ENCODE measurements at places on chromosomes 5 and 9.

DNA sequence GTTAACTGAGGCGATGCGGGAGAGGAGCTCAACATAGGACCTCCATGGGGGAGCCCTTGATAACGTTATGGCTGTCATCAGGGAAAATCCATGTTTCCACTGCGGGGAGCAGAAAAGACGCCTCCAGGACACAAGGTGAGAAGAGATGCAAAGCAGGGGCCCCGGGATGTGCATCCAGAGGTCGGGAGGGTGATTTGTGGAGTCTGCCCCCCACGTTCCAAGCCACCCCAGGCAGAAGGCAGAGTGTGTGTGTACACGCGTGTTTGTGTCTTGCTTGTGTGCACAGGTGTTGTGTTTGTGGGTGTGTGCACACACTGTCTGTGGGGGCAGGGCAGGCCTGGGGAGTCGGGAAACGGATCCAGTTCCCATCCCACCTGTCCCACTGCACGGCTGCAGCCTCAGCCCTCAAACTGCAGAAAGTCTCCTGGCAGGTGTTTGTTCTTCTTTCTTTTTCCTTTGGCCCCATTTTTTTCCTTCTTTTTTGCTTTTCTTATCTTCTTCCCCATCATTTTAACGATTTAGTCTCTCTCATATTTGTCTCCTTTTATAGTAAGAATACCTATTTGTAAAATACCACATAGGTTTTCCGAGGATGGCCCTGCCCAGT lies 17.4 kb upstream of the PLEKHG4B start:
- no peak overlapping the region for H3K27ac ChIP-seq
- H3K4me3 ChIP-seq, result no peak overlapping the region
- peaks cover 13% of the 10 kb centered on the region for H3K4me1 ChIP-seq
- H3K27me3 ChIP-seq, result peaks cover 20% of the 10 kb centered on the region
- no peaks in the 10 kb centered on the region for H3K36me3 ChIP-seq
- peak; percentile 57 for DNase-seq

DNA sequence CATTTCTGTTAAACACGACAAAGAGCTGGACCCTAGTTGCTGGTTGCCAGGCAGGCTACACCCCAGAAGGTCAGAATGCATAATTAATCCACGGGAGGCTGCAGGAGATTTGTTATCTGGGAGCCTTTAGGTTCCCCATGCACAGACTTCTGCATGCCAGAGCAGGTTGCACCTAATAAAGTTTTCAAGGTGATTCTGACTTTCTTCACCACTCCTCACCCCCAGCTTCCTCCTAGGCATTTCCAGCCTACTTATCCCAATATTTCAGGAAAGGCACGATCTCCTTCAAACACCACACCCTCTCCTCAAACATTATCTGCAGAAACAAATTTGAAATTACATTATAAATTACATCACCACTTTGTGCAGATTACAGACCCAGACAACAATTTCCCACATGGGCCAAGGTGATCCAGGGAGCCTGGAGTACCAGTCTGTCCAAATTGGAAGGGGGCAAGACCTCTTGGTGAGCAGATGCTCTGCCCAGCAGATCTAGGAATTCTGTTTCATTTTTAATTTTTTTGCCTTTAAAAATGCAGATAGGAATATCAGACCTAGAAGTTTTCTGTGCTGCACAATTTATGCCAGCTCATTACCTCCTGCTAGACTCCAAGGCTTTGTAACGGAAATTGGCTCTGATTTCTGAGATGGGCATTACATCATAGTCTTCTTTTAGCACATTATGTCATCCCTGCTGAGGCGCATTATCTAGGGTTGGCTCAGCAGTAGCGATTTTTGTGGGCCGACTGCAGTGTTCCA lies 363.4 kb upstream of the SLC30A5 start:
- no peak overlapping the region for H3K27ac ChIP-seq
- peaks cover 30% of the 10 kb centered on the region for H3K4me1 ChIP-seq
- H3K4me3 ChIP-seq, result no peak overlapping the region
- no peak for DNase-seq

GRCh38 chr5:40121236-40121635 lies 558.5 kb upstream of the PTGER4 start:
- no peak for DNase-seq
- no peaks in the 10 kb centered on the region for H3K27me3 ChIP-seq
- H3K27ac ChIP-seq, result no peak overlapping the region
- H3K4me3 ChIP-seq, result no peak overlapping the region
- H3K36me3 ChIP-seq, result no peaks in the 10 kb centered on the region

DNA sequence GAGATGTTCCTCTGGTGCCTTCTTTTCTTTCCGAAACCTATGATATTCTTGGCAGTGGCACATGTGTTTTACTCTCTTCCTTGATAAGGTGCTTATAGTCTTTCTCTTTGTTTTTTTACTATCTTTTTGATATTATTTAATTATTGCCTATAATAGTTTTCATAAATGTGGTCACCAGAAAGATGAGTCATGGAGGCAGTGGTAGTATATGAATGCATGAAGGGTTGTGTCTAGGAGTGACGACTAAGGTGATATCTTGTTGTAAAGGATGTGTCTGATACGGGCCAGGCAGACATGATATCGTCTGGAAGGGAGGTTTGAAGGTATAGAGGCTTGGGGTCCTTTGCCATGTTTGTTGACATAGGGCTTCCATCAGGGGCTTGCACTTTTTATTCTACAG lies 36.8 kb downstream of the SLC44A1 start:
- peak overlapping the region; percentile 60 for H3K27ac ChIP-seq
- peaks cover 12% of the 10 kb centered on the region for H3K4me1 ChIP-seq
- peaks cover 20% of the 10 kb centered on the region for H3K36me3 ChIP-seq
- no peak overlapping the region for H3K4me3 ChIP-seq
- H3K27me3 ChIP-seq, result no peaks in the 10 kb centered on the region

GRCh38 chr9:128805661-128806060 lies 12.6 kb upstream of the ENDOG start:
- no peak overlapping the region for H3K27ac ChIP-seq
- H3K4me3 ChIP-seq, result no peak overlapping the region
- peaks cover 7% of the 10 kb centered on the region for H3K36me3 ChIP-seq
- DNase-seq, result no peak

GRCh38 chr5:181099602-181100086 lies 31.3 kb downstream of the OR2V1 start:
- H3K27me3 ChIP-seq, result peaks cover 37% of the 10 kb centered on the region
- H3K4me3 ChIP-seq, result peak overlapping the region; percentile 68
- H3K27ac ChIP-seq, result no peak overlapping the region
- no peak for DNase-seq

- DNase-seq, result no peak
- peaks cover 15% of the 10 kb centered on the region for H3K27me3 ChIP-seq
- no peak overlapping the region for H3K4me3 ChIP-seq
- peaks cover 32% of the 10 kb centered on the region for H3K4me1 ChIP-seq
- H3K27ac ChIP-seq, result no peak overlapping the region
- H3K36me3 ChIP-seq, result no peaks in the 10 kb centered on the region
These were observed 4.7 kb upstream of the PDLIM7 start for GRCh38 chr5:177501874-177502678.

DNA sequence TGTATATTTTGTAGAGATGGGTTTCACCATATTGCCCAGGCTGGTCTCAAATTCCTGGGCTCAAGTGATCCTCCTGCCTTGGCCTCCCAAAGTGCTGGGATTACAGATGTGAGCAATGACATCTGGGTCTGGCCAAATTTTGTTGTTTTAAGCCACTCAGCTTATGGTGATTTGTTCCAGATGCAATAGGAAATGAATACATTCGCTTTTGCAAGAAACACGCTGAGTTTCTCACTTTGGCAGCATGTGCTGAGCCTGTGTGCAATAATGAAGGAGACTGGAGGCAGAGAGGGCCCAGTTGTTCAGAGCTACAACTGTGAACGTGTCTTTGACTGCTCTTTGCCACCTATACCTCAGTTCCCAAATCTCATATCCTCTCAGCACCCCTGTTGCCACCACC lies 56.4 kb downstream of the KIF4B start:
- no peak overlapping the region for H3K27ac ChIP-seq
- H3K27me3 ChIP-seq, result peaks cover 7% of the 10 kb centered on the region
- no peaks in the 10 kb centered on the region for H3K36me3 ChIP-seq

DNA sequence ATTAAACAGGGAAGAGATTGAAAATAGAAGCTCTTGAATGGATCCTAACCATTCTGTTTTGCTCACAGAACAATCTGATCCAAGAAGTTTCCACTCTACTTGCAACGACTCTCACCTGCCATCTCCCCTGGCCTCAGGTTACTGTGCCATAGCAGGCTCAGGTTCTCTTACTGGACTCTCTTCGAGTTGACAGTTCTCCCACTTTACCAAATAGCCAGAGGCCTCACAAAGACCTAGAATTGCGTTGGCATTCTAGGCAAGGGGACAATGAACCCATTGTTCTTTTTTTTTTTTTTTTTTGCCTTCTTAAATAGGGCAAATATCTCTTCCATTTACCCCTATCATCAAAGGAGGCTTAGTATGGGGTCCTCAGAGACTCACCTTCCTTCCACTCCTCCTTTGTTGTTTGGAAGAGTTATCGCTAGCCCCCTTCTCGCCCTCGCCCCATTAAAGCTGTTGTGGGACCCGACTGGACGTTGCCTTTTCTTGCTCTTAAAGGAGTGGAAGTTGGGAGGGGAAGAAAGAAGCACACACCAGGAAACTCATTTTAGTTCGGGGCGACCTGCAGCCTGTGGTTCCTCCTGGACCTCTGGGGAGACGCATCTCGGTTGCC lies 688 bp upstream of the PLPPR1 start:
- H3K4me1 ChIP-seq, result peaks cover 5% of the 10 kb centered on the region
- peaks cover 82% of the 10 kb centered on the region for H3K27me3 ChIP-seq
- H3K36me3 ChIP-seq, result no peaks in the 10 kb centered on the region
- DNase-seq, result no peak
- peak overlapping the region; percentile 92 for H3K4me3 ChIP-seq

DNA sequence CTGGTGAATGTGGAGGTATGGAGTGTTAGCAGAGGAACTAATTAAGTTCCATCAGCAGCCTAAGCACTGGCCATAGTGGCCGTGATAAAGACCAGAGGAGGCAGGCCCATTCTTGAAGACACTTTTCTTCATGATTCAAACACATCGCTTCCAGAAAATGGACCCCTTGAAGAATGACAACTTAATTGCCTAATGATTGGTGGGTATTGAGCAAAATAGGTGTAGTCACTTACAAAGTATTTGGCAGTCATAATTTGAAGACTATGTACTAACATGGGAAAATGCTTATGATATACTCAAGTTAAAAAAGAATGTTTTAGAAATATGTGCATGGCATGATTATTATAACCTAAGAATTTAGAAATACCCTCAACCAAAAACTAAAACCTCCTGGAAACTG lies 44.8 kb downstream of the MEGF10 start:
- no peak for DNase-seq
- no peak overlapping the region for H3K4me3 ChIP-seq
- H3K36me3 ChIP-seq, result no peaks in the 10 kb centered on the region
- H3K27me3 ChIP-seq, result peaks cover 8% of the 10 kb centered on the region
- no peak overlapping the region for H3K27ac ChIP-seq
- no peaks in the 10 kb centered on the region for H3K4me1 ChIP-seq

DNA sequence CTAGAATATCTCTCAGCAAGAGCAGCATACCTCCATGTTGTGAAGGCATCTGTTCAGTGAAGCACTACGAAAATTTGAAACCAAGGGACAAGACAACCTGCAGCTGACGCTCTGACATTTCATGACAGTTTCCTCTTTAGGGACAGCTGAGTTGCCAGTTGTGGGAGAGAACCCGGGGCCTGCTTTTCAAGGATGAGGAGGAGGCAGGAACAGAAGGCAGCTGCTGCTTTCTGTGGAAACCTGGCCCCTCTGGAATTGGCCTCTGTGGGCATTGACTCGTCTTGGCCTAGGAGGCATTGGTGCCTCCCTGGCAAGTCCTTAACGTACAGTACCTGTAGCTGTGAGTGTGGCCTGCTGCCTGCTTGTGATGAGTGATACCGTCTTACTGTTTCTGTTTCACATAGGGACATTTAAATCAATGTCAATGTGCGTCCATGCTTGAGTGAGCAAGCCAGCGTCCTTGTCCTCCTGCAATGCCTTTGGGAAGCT lies 21.6 kb downstream of the SLC46A2 start:
- H3K27me3 ChIP-seq, result no peaks in the 10 kb centered on the region
- H3K27ac ChIP-seq, result no peak overlapping the region
- H3K4me3 ChIP-seq, result no peak overlapping the region
- H3K36me3 ChIP-seq, result peaks cover 10% of the 10 kb centered on the region
- DNase-seq, result no peak
- H3K4me1 ChIP-seq, result peaks cover 24% of the 10 kb centered on the region

DNA sequence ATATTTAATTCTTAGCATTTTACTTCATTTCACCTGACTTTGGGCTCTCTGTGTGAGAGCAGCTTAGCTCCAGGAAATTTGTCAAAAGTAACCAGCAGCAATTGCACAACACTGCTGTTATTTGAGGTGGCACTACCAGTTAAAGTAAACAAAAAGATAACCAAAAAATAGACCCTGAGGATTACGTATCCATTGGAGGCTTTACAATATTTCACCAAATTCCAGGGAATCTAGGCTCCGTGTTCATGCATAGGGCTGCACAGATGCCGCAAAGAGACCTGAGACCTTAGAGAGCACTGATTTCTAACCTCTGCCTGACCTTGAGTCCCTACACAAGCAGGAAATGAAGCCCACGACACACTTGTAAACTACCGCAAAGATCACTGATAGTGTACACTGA lies 1392.7 kb upstream of the CDH6 start:
- no peaks in the 10 kb centered on the region for H3K27me3 ChIP-seq
- H3K27ac ChIP-seq, result no peak overlapping the region
- DNase-seq, result no peak
- no peak overlapping the region for H3K4me3 ChIP-seq
- H3K4me1 ChIP-seq, result no peaks in the 10 kb centered on the region

- H3K36me3 ChIP-seq, result peaks cover 4% of the 10 kb centered on the region
- peak within 1 kb of the TSS; percentile 81 for H3K27ac ChIP-seq
- peak within 1 kb of the TSS; percentile 92 for H3K4me3 ChIP-seq
- H3K27me3 ChIP-seq, result no peaks in the 10 kb centered on the region
- H3K4me1 ChIP-seq, result peaks cover 20% of the 10 kb centered on the region
These were observed at the start of gene SLC35D2 for GRCh38 chr9:96383165-96383942. Gene SLC35D2 (minus strand): TSS chr9:96383711. CDS start chr9:96383634, 77 bp downstream.

- H3K27me3 ChIP-seq, result no peaks in the 10 kb centered on the region
- peaks cover 16% of the 10 kb centered on the region for H3K36me3 ChIP-seq
- no peak for DNase-seq
- no peak overlapping the region for H3K4me3 ChIP-seq
These were observed 12.8 kb upstream of the DDX41 start for GRCh38 chr5:177529247-177530203.

GRCh38 chr5:74653991-74654390 lies 13.5 kb upstream of the ENC1 start:
- peaks cover 14% of the 10 kb centered on the region for H3K4me1 ChIP-seq
- no peak overlapping the region for H3K4me3 ChIP-seq
- no peaks in the 10 kb centered on the region for H3K36me3 ChIP-seq
- H3K27me3 ChIP-seq, result no peaks in the 10 kb centered on the region
- DNase-seq, result no peak

DNA sequence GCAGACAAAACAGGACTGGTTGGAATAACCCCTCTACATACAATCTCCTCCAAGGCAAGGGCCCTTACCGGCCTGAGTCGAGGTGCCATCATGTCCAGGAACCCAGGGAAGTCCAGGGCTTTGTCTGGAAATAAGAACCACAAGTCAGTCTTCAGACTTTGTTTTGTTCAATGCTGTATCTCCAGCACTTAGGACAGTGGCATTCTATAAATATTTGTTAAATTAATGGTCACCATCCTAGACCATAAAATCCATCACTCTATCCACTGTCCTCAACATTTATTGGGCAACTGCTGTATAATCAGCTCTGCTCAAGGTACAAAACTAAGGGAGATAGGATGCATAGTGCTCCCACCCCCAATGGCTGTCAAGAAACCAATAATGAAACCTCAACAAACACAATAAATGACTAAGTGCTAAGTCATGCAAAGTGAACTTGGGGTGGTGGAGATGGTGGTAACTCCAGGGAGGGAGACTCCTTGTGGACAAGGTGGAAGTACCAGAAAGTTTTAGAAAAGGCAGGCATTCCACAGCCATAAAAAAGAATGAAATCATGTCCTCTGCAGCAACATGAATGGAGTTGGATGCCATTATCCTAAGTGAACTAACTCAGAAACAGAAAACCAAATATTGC lies 5.0 kb downstream of the RELL2 start:
- no peak overlapping the region for H3K4me3 ChIP-seq
- no peaks in the 10 kb centered on the region for H3K4me1 ChIP-seq
- H3K27ac ChIP-seq, result no peak overlapping the region
- peaks cover 5% of the 10 kb centered on the region for H3K27me3 ChIP-seq
